ENCODE measurements at places on chromosomes 2 and 18.

DNA sequence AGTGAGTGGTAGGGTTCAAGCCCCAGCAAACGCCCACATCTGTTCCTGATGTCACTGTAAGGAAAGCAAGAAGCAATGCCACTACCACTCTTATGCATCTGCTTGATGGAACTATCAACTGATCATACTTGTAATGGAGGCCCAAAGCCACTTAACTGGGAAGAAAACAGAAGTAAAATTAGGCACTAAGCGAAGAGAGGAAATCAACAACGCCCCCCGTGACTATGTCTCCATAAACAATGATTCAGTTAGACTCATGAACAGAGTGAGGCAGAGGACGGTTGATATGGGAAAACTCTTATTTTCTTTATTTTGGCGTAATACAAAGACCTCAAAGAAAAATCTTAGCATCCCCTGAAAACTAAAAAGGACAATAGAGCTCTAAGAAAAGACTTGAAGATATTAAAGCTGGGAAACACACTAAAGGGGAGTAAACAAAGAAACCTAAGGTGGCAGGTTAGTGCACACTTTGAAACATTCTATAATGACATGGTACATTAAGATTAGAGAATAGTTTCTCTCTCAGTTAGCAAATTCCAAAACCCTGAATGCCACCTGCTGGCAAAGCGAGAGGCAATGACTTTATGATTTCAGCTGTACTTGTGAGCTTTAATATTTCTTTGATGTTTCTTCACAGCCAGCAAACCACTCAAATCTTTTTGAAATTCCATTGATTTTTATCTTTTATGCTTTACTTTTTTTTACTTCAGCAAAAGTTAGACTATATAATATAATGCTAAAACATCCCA is 86.5 kb downstream of the LRP2 start:
- no peak for DNase-seq

DNA sequence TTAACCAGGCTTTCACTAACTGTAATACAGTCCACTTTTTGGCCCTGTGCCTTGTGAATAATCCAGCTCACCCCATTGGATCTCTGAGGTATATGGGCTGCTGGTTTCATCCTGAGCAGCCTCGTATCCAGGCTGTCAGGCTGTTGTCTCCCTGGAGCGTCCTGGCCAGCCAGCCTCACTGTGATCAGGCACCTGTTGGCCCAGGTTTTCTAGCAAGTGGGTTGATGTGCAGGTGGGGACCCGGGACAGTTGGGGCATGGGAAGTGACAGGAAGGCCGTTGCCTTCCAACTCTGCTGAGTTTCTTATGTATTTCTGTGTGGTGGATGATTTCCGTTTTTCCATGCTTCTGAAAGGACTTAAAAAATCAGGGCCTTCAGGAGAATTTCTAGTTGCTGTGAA is 132.4 kb downstream of the ACOXL start:
- DNase-seq: no peak

- DNase-seq: no peak
These were observed 688.2 kb downstream of the NYAP2 start for GRCh38 chr2:226087505-226088365.

DNA sequence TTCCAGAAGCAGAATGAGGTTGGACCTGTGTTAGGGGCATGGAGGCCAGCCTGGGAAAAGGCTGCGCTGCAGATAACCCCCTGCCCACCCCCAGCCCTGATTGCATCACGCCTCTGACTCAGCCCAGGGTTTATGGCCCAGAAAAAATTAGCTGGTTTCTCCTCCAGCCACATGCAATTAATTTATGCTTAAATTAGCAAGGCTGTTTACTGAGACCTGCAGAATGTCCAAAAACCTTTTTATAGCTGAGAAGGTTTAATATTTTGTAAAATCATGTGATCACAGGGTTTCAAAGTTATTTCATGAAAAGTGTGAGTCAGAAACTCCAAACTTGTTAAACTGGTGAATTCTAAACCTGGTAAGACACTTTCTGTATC is 123.1 kb upstream of the HDAC4 start:
- no peak for DNase-seq

DNA sequence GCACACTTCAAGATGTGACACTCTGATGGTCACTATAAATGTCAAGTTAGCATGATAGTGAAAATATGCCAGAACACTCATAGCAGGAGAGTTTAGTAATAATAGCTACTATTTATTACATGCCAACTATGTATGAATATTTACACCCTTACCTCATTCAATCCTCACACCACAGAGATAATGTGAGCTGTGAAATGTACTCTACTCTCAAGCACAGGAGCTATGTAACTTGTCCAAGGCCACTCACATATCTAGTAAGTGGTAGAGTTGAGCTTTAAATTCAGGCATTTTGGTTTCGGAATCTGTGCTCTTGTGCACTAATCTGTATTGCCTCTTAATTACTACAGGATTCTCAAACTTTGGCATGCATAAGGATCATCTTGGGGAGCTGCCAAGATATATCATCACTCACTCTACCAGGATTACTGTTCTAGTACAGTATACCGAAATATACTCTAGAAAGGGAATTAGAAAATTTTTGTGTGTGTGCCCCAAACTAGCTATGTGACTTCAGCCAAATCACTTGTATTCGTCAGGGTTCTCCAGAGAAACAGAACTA is 154.3 kb downstream of the PLCL1 start:
- no peak for DNase-seq

GRCh38 chr2:224518806-224519580 is 66.2 kb downstream of the CUL3 start:
- no peak for DNase-seq

DNA sequence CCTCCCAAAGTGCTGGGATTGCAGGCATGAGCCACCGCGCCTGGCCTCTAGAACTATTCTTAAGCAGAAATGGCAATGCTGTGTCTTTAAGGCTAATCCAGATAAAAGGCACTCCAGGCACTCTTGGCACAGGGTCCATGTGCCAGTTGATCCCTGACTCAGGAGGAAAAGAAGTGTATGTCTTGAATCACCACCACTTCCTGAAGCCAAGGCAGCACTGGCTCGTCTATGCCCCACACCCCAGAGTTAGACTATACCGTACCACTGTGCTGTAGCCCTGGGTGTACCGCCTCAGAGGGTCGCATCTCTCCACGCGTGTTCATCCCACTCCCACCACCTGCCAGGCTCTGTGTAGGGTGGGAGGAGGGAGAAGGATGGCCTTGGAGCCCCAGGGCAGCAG is 9.0 kb downstream of the TNFRSF11A start:
- DNase-seq: no peak

DNA sequence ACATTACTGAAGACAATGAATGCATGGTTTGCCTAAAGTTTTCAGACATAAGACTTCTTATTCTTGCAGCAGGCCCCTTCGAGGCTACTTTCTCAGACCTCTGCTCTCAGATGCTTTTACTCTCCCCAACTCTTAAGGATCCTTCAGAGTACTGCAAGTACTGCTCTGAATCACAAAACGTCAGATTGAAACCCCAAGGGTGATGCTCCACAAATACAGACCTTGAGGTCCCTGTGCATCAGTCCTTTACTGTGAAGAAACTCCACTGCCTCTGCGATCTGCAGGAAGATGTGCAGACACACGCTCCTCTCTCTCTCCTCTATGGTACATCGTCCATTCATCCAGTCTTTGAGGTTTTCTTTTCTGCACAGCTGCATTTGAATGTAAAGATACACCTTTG is 52.8 kb downstream of the EIF2AK3 start:
- no peak for DNase-seq

- DNase-seq: no peak
These were observed 17.2 kb downstream of the FAM98A start for GRCh38 chr2:33581872-33582271.

DNA sequence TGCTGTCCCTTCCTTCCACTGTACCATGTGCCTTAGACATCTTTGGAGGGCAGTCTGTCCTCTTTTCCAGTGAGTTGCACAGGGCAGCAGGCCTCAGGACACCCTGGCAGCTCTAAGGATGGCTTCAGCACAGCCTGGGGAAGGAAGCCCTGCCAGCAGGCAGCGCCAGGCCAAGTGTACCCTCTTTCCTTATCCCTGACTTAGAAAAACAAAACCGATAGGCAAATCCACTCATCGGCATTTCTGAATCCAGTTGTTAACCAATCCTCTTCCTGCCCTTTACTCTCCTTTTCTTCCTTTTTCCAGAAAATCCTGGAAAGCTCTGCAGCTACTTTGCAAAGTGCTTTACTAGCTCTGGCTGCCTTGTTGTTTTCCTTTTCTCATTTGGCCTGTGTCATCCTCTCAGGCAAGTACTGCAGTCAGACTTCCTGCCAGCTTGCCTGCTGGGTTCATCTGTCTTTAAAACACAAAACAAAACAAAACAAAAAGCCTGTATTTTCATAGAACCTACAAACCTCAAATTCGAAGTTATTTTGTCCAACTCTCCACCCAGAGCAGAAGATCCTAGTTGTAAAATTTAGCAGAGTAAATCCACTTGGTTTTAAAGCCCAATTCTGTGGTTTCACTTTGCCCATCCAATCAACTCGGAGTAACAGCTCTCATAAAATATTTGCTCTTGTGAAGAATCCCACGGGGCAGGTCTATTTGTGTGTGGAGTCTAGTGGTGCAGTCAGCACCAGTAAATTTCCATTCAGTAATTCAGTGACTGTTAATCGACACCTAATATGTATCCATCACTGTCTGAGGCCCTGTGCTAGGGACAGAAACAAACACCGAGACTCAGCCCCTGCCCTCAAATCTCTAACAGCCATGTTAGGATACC is 45.2 kb downstream of the PCBP1 start:
- no peak for DNase-seq

DNA sequence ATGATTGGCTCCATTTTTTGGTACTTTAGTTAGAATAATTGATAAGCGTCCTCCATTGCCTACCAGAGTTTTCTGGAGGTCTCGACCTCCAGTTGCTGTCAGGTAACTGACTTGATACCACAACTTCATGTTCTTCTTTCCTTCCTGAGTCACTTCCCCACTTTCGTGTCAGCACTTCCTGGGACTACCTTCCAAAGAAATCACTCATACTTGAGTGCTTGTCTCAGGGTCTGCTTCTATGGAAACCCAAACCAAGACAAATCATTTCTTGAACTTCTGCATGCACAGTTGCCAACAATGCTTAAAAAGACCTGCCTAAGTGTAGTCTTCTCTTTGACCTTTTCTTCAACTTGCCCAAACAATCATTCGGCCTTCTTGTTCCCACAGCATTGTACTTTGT is 210.3 kb upstream of the ETAA1 start:
- DNase-seq: no peak

- DNase-seq: no peak
These were observed 1682.3 kb upstream of the PIK3C3 start for GRCh38 chr18:40272630-40273231.

Measured in stimulated activated CD4-positive, alpha-beta T cell treated with anti-CD3 and anti-CD28 coated beads, TNF-alpha, amount 100 ng/mL, for 48 hours (primary cell).